ENCODE measurements at places on chromosomes 2 and 18.
A peak's percentile ranks its signal among the peaks of the same experiment; 100 is the strongest.

- DNase-seq, result no peak
Observed at GRCh38 chr2:127423880-127424279, 5.7 kb downstream of the PROC start.

DNA sequence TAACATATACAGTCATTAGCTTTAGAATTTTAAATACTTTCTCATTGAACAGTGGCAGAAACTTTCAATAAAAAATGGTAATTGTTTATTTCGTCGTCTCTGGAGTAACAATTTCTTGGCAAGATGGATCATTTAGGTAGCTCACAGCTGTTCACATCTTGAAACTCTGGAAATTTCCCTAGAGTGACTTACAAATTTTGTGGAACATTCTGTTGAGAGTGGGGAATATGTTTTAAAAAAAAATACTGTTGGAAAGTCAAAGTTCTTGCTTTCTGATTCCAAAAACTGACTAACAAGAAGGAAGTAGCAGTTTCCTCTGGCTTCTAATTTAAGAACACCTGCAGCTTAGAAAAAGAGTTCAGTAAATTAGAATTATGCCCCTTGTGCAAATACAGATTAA lies 11.2 kb upstream of the CALCRL start:
- no peak for DNase-seq

- DNase-seq, result no peak
Observed at GRCh38 chr2:177074099-177074710, 138.4 kb upstream of the HNRNPA3 start.

- no peak for DNase-seq
Observed at GRCh38 chr18:2602844-2603243, 31.5 kb downstream of the NDC80 start.

DNA sequence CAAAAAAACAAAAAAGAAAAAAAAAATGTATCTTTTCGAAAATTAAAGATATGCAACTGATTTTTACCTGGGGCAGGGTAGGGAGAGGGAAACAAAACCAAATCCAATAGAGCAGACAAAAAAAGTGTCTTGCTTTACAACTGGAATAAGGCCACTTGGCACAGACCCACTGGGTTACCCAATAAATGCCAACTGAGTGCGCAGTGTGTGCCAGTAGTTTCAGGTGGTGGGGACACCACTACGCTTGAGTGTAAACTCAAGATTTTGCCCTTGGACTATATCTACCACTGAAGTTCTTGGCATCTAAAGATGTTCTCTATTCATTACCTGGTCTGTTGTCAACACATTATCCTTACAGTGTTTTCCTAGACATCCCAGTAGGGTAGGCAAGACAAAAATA lies 16.3 kb downstream of the VPS4B start:
- DNase-seq, result no peak

DNA sequence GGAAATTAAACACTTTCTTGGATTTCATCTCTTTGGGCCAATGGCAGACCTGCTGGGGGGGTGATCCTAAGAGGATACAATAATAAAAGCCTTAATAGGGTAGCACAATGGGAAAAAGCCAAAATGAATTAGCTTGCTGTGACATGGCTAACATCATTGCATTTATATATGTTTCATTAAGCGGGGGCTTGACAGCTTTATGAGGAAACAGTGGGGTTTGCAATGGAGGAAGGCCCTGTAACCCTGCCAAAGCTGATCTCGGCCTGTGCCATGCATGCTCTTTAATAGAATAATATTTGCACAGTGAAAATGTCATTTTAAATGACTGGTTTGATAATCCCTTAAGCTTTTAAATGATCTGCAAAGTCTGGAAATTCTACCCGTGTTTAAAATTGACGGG lies 291.5 kb downstream of the SLC4A3 start:
- DNase-seq, result no peak

DNA sequence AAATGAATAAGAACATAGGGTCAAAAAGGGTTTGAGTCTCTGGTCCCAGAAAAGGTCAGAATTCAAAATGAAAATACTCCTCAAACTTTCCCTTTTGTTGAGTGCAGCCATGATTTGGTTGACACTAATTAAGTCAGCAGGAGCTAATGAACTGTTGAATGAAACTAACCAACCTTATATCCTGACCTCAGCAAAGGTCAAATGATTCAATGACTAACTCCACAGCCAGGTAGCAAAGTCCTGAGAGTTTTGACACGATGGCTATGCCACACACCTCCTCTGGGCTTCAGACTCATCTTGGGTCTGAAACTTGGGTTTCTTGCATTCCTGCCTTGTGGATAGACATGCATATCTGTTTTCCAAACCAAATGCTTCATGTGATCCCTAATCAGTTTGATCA lies 172.3 kb downstream of the INO80D start:
- DNase-seq, result no peak

DNA sequence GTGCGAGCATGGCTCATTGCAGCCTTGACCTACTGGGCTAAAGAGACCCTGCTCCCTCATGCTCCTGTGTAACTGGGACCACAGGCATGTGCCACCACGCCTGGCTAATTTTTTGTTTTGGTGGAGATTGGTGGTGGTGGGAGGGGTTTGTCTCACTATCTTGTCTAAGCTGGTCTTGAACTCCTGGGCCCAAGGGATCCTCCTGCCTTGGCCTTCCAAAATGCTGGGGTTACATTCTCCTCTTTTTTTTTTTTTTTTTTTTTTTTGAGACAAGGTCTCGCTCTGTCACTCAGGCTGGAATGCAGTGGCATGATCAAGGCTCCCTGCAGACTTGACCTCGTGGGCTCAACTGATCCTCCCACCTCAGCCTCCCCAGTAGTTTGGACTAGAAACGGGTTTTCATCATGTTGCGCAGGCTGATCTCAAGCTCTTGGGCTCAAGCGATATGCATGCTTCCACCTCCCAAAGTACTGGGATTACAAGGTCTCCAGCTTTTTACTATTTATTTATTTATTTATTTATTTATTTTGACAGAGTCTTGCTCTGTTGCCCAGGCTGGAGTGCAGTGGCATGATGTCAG lies 238.3 kb downstream of the MYCN start:
- DNase-seq, result no peak

DNA sequence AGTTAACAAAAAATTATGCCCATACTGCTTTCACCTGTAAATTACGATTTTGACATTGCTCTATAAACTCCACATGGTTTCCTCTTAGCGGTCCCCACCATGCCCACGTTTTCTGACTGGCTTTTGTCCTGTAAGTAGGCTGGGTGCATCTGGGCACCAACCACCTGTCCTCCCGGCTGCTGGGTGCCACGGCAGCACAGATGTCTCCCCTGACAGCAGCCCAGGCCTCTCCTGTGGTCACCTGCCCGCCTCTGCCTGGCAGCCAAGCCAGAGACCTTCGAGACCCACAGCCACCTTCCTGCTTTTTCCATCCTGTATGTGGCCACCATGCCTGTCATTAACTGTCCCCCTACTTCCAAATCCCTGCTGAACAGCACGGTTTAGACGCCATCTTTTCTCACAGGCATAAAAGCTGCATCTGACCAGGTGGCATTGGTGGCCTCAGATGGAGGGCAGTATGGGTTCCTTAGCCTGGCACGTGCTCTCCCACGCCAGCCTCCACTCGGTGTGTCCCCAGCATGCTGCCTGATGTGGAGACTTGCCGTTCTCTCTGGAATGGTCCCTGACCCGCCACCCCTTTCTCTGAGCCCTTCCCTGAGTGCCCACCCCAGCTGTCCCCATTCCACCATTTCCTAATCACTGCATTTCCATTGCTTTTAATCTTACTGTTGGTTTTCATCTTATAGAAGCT lies 18.9 kb downstream of the SNORC start:
- no peak for DNase-seq

DNA sequence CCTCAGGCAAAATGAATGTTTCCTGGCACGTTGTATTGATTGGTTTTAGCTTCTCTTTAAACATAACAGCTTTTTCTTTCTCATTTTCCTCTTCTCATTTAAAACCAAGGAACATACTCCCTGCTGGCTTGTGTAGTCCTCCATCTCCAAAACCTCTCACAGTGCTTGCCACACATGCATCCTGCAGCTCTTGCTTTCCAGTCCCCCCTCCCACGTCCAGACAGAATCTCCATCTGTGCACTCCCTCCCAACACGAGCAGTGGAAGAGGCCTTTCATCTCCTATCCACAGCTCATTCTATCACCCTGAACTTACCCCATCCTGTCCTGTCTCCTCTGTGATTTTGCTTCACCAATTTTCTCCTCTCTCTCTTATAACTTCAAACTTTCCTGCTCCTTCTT lies 99.6 kb upstream of the THSD7B start:
- no peak for DNase-seq

DNA sequence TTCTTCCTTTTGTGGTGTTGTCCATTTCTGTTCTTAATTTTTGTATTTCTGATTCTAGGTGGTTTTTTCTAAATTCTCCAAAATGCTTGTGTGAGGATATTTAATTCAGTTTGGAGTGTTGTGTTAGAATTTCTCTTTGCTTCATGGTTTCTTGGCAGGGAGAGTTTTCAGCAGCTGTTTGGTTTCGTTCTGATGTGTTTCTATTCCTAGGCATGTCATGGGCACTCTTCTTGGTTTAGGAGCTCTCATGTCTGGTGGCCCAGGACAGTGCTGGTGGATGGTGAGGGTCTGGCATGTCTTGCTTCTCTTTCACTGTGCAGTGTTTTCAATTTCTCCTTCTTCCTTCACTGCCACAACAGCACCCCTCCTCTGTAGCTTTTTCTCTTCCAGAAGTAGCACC lies 52.9 kb downstream of the OSBPL6 start:
- DNase-seq, result no peak

DNA sequence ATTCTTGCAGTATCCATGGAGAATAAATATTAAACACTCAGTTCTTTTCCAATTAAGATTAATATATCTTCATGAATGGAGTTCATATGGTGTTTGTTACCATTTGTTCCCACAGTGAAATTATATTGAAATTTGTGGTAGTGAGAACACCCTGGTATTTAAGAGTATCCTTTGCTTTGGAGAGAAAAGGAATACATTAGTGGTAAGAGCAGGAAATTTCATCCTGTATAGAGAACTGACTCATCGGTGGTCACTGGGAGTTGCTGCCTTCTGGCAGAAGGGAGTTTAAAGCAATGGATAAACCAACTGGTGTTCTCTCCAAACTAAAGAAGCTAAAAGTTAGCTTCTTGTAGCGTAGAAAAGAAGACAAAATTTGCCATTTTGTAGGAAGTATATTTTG lies 107.3 kb downstream of the MYO1B start:
- DNase-seq, result peak; percentile 27

DNA sequence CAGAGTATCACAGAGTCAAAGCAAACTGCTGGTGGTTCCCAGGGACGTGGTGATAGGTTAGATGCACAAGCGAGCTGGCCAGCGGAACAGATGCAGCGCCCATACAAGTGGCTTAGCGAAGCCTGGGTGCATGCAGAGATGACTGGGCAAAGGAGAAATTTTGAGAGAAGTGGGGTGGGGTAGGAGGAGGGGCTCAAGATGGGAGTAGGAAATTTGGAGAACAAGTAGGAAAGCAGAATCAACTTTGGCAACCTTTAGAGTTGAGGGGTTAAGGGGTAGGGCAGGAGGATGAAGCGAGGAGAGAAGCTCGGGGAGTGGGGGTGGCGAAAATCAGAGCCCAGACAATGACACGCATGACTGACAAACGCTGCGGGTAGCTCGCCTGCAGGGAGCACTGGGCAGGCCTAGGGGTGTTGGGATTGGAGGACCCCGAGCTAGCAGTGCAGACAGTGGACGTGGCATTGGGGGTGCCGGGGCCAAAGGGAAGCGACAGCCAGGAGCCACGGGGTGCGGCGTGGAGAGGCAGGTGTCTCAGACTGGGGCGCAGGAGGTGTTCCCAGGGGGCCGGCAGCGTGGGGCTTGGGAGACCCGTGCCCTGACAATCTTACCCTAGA lies 431 bp downstream of the FAM98A start:
- peak; percentile 25 for DNase-seq

DNA sequence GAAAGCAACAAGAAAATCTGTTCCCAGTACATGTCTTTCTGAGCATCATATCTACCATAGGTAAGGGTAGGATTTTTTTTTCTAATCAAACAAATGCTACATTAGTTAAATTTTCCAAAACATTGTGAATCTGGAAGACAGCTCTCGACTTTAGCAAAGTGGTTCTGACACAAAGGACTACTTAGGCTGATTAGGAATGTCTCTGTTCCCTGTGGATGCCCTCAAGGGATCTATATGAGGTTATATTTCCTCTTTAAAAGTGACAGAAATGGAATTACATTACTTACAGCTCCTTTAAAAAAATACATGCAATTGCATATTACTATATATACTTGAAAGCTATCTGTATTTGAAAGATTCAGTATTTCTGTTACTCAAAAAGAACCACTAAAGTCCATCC lies 15.4 kb downstream of the NYAP2 start:
- no peak for DNase-seq

GRCh38 chr2:117832905-117833613 lies 18.6 kb downstream of the DDX18 start:
- DNase-seq, result peak; percentile 18

- DNase-seq, result no peak
Observed at GRCh38 chr18:50806208-50806616, 13.6 kb downstream of the MRO start.

- no peak for DNase-seq
Observed at GRCh38 chr2:46765045-46765444, 150.6 kb downstream of the MCFD2 start.

GRCh38 chr2:233029321-233029720 lies 3.2 kb upstream of the NEU2 start:
- peak; percentile 31 for DNase-seq

DNA sequence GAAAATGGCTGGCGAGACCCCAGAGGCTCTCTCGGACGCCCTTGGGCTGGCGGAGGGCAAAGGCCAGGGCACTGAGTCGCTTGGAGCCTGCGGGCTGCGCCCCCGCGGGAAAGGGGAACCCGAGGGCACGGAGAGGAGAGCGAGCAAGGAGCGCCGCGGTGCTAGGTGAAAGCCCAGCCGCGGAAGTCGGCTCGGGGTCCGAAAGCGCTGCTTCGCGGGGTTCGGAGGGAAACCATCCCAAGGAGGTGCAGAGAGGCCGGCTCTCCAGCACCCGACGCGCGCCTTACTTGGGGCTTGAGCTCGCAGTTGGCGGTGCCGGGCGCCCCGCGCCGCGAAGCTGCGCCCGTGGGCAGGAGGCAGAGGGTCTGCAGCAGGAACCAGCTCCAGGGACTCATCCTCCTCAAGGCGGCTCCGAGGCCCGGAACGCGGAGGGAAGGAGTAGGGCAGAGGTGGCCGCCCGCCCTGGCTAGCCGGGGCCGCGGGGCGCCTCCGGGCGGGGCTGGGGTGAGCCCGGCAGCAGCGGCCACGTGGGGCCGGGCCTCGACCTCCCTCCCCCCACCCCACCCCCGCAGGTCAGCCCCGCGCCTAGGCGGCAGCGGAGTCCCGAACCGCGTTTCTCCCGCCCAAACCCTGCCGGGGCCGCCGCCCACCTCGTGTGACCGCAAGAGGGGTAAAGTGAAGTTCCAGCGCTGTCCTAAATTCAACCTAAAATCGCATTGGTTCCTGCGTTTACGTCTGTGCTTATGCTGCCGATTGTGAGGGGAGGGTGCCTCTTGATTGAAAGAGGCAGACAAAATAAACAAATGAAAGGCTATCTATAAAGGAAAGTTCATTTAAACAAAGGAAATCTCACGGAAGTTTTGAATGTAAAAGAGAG lies at the start of gene TRABD2A:
Gene TRABD2A (minus strand): TSS at position 440 of the 877 bp plus-strand sequence. CDS start 45 bp downstream, at position 395.
- DNase-seq, result peak; percentile 32

GRCh38 chr2:9184361-9184760 lies 22.3 kb upstream of the ASAP2 start:
- no peak for DNase-seq
